ENCODE measurements at places on chromosomes 6 and 20. TPM values are rescaled to one million over a fixed set of nuclear protein-coding genes. Genes with fewer than 3 reads are reported as not detected.
A peak's percentile ranks its signal among the peaks of the same experiment; 100 is the strongest.

Gene MTO1
- total RNA-seq: 27.3 TPM

Gene TUBB2B
- total RNA-seq: 2.2 TPM

Gene GGTLC1
- 6.1 TPM for total RNA-seq

Gene EPHA7
- total RNA-seq: 0.31 TPM

Gene UBE2C
- total RNA-seq: 17.1 TPM

Gene HTR1E
- not detected for total RNA-seq

Gene PRKN
- total RNA-seq: 2.1 TPM

Gene MEP1A
- total RNA-seq: not detected

Gene PSMB9
- total RNA-seq: 67.9 TPM

Gene CLPSL2
- not detected for total RNA-seq

GRCh38 chr6:137780447-137781034 is 86.5 kb upstream of the TNFAIP3 start:
- DNase-seq: no peak

GRCh38 chr6:26299286-26300042 is 65.5 kb upstream of the BTN3A2 start:
- no peak for DNase-seq

DNA sequence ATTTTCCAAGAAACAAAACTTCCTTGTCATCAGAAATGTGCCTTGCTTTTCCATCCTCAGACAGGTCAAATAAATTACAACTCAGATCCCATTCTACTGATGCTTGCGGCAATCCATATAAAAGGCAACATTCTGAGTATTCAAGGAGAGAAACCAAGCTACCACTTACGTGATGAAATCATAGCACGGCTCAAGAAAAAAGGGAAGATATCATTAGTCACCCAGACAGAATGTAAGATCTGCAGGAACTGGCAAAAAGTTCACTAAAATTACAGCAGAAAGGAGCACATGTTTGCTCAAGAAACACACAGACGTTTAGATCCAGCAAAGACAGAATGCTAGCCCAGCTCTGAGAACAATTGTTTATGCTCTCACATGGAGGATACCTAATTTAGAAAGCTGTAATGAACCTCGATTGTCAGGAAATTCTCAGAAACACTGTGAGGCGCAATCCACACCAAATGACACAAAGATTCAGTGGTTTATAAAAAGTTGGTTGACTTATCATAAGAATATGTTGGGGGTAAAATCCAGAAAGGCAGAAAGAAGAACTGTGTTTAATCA is 304.2 kb downstream of the ADGRG6 start:
- DNase-seq: no peak

DNA sequence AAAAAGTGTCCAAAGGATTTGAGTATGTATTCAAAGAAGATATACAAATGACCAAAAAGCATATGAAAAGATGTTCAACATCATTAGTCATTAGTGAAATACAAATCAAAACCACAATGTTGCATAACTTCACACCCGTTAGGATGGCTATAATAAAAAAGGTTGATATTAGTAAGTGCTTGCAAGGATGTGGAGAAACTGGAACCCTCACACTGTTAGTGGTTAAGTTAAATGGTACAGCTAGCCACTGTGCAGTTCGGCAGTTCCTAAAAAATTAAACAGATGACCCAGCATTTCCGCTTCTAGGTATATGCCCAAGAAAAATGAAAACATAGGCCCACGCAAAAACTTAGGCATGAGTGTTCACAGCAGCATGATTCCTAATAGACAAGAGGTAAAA is 38.6 kb downstream of the IBTK start:
- no peak for DNase-seq

GRCh38 chr6:138250053-138250452 is 31.8 kb upstream of the PBOV1 start:
- DNase-seq: no peak

DNA sequence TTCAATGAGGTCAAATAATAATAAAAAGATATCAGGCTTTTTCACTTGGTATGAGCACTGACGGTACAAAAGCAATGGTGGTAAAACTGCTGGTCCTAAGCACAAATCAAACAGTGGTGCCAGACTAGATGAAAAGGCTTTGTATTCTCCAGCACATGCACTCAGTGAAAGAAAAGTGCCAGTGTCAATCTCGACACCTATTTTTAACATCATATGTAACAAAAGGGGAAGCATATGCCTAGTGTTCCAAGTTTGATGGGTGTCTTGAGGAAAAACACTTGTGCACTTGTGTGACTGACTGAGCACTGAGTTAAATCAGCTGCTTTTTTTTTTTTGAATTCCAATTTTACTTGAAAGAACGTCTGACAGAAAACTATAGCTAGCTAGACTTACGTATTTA is 27.3 kb downstream of the MED23 start:
- no peak for DNase-seq

- DNase-seq: no peak
Observed at GRCh38 chr20:52411611-52412010, 220.0 kb upstream of the ZFP64 start.

GRCh38 chr6:81340946-81341345 is 411.5 kb downstream of the TENT5A start:
- no peak for DNase-seq

DNA sequence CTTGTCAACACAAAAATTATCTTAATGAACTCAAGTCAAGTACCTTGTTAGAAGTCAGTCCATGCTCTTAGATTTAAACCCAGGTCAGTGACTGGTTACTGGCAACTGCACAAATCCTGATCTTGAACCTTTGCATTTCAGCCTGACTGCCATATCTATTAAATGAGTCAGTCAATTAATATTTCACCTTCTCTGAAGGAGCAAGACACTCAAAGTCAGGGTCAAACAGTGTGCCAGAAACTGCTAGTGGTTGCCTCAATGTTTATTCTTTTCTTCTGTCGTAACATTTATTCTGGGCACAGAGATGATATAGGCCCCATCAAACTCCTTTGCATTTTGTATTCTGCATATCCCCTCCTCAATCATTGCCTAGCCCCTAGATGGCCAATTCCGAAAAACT is 193.9 kb upstream of the MOCS1 start:
- no peak for DNase-seq

GRCh38 chr6:157213907-157214565 is 109.3 kb downstream of the TMEM242 start:
- no peak for DNase-seq

DNA sequence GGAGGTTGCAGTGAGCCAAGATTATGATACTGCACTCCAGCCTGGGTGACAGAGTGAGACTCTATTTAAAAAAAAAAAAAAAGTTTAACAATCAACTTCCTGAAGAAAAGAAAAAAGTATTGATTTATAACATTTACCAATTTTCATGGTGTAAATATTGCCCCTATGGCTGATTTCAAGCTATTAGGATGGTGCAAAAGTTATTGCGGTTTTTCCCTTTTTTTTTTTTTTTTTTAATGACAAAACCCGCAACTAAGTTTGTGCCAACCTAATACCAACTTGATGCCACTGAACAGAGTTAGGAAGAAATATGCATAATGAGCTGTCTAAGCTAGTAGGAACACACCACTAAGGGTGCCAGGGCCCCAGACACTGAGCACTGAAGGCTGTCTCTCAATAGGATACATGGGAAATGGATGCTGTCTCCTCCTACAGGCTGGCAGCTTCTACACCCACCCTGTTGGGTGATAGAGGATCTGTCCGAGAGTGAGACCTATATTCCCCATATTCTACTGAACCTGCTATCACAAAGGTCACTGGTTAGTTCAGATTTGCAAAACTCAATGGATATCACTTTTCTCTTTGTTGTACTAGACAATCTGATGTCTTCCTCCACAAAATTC is 6.5 kb upstream of the PERP start:
- no peak for DNase-seq

DNA sequence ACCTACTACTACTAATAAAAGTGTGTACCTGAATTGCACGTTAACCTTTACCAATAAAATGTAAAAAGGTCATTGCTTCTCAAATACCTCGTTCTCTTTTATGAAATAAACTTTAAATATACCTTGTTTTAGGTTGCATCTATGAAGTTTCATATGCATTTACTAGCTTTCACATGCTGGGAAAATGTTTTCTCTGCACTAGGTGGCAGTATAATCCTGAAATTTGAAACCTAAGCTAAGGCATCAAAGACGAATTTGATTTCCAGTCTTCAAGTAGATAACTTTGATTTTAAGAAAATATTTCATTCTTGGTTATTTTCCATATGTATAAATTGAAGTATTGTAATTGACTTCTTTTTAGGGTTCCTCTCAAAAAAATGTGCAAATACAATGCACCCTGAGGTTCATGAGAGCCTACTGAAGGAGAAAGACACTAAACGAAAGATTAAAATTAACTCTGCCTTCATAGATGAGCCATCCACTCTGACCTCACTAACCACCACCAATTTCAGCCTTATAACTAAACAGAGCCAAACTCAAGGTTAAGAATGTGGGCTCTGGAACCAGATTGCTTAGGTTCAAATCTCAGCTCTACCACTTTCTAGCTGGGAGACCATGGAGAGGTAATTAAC is 7.3 kb upstream of the COL9A1 start:
- DNase-seq: peak; percentile 59

- DNase-seq: no peak
Observed at GRCh38 chr20:57783956-57784837, 74.4 kb upstream of the PMEPA1 start.

- DNase-seq: no peak
Observed at GRCh38 chr20:20831794-20832193, 119.3 kb upstream of the RALGAPA2 start.

- DNase-seq: peak; percentile 55
Observed at GRCh38 chr6:21918041-21918440, 324.5 kb downstream of the SOX4 start.

DNA sequence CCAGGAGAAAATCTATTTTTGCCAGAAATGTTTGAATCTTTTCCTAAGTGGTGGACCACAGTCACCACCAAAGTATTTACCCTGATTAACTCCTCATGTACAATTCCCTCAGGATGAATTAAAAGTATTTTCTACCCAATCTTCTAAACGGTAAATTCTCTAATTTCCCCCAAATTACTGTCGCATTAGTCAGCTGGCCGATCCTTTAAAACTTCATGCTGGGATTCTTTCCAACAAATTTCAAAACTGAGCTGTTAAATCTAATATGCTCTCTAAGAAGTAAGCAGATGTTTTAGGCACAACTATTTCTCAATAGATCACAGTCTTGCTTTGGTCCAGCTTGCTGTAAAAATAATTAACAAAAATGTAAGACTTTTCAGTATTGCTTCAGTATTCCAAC is 447.2 kb downstream of the FRK start:
- DNase-seq: no peak

GRCh38 chr6:113651920-113652319 is 205.2 kb upstream of the MARCKS start:
- DNase-seq: no peak

GRCh38 chr6:140729521-140729920 is 1355.1 kb upstream of the CITED2 start:
- DNase-seq: no peak

DNA sequence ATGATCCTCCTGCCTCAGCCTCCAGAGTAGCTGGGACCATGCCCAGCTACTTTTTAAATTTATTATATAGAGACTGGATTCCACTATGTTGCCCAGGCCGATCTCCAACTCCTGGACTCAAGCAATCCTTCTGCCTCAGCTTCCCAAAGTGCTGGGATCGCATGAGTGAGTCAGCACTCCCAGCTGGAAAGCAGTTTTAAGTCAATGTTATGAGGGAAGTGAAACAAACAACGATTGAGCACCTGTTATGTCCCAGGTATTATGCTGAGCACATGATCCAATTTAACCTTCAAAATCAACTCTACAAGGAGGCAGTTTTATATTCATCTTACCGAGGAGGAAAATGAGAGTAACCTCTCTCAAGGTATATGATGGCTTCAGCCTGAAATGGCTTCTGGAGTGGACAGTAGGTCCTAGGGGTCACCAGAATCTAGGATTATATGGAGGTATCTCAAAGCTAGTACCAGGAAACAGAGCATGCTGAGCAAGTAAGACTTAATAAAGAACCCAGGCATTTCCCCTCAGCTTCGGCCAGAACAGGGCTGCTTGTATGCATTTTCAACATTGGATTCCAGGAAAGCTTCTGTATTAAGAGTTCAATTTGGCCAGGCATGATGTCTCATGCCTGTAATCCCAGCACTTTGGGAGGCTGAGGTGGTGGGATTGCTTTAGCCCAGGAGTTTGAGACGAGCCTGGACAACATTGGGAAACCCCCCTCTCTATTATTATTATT is 55.0 kb downstream of the EDN1 start:
- DNase-seq: no peak

- DNase-seq: peak; percentile 46
Observed at GRCh38 chr6:19399406-19399805, 437.8 kb upstream of the ID4 start.

DNA sequence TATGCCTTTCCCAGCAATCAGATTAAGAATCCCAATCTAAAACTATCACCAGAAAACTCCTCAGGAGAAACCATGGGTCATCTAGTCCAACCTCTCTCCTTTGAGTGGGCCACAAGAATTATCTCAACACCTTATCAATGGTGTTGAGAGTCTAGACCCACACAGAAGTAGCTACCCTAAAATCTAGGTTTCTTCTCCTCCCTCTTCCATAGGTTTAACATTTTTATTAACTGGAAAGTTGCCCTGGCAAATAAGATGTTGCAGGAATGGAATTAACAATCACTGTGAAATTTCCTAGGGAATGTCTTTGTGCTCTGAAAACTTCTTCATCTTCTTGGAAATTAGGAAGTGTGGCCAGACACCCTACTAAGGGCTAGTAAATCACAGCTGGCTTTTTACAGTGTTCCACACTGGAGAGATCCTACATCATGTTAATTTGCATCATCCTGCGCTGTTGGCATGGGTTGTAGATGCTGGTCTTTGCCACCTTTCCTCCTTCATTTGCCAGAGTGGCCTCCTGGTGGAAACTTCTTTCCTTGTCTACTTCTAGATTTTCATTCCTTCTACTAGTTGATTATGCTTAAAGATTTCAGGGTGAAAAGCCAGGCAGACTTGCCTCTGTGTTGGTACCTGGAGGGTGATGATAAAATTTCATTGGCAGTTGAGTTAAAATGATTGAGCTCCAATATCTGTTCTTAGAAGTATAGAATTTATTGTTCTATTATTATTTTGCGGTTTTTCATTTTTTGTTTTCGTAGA is 2.7 kb downstream of the TNFAIP3 start:
- no peak for DNase-seq

DNA sequence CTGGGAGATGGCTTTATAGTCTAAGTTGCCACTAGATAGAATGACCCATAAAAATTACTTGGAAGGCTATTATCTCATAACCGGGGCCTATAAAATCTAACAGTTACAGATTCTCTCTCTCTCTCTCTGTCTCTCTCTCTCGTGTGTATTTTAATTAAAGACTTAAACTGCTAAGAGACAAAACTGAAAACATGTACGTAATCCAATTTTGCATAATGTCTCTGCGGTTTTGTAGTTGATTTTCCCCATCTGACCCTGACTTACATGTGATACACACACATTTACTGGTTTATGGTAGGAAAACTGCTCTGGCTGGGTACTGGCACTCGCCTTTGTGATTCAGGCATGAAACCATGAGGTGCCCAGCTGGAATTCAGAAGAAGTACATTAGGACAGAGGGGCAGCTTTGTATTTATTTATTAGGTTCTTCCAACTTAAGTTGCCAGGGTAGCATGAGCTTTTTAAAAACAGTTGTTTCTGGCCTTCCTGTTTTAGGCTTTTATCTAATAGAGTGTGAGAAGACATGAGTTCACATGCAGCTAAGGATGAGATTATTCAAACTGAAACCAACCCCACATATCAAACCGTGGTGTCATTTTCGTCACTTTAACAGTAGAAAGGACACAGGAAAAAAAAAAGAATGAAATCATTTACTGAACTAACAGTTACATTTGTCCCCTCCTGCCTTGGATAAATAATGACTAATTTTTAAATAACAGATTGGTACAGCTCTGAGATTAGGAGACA is 182.5 kb downstream of the GMPR start:
- DNase-seq: peak; percentile 39

- DNase-seq: peak; percentile 55
Observed at GRCh38 chr6:97626671-97627441, 343.8 kb upstream of the MMS22L start.

- DNase-seq: no peak
Observed at GRCh38 chr6:47587493-47587892, 109.9 kb downstream of the CD2AP start.

All from left lung (tissue), 14 donors.